ENCODE measurements at places on chromosomes 2 and 18. TPM values are rescaled to one million over a fixed set of nuclear protein-coding genes. Genes with fewer than 3 reads are reported as not detected.

The ANKRD29 gene
- total RNA-seq: 3.9 TPM

- DNase-seq: no peak
These were observed 818.0 kb upstream of the ACVR2A start for GRCh38 chr2:147026664-147027295.

DNA sequence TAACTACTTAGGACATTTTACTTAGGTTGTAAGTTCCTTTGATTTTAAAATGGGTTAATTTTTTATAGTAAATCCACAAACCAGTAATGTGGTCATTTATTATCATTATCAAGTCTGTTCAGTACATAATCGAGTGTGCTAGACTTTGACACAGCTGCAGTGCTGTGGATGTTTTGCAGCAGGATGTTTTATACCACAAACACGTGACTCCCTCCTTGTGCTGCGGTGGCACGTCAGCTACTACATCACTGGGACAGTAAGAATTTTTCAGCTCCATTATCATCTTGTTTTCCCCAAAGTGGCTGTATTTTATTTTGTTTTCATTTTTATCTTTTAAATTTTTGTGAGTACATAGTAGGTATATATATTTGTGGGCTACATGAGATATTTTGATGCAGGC is 70.0 kb downstream of the ATP9B start:
- no peak for DNase-seq

GRCh38 chr2:216312441-216312840 is 59.8 kb downstream of the MARCHF4 start:
- no peak for DNase-seq

The HSBP1L1 gene
- 7.9 TPM for total RNA-seq

DNA sequence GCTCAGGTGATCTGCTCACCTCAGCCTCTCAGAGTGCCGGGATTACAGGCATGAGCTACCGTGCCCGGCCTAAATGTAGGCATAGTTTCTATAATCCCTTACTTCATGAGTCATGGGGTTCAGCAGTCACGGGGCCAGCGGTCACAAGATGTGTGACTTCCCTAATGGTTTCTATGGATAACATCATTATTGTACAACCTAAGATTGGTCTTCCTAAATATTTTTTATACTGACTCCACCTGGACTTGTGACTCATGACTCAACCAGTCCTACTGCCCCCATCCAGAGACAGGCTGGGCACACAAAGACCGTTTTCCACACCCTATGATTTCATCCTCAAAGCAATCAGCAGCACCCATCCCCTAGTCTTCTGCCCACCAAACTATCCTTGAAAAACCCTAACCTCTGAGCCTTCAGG is 15.9 kb downstream of the FAM210A start:
- no peak for DNase-seq

- no peak for DNase-seq
These were observed 125.9 kb downstream of the GPD2 start for GRCh38 chr2:156562124-156562523.

The PLGLB1 gene
- 3.2 TPM for total RNA-seq

GRCh38 chr2:8168876-8169424 is 512.9 kb upstream of the ID2 start:
- DNase-seq: no peak

The ELOA2 gene
- total RNA-seq: not detected

The IL36RN gene
- not detected for total RNA-seq

- no peak for DNase-seq
These were observed 98.2 kb upstream of the FZD5 start for GRCh38 chr2:207867905-207868304.

- DNase-seq: no peak
These were observed 38.1 kb downstream of the SLC39A10 start for GRCh38 chr2:195695002-195695631.

GRCh38 chr2:30591186-30591585 is 144.1 kb downstream of the LCLAT1 start:
- DNase-seq: no peak

DNA sequence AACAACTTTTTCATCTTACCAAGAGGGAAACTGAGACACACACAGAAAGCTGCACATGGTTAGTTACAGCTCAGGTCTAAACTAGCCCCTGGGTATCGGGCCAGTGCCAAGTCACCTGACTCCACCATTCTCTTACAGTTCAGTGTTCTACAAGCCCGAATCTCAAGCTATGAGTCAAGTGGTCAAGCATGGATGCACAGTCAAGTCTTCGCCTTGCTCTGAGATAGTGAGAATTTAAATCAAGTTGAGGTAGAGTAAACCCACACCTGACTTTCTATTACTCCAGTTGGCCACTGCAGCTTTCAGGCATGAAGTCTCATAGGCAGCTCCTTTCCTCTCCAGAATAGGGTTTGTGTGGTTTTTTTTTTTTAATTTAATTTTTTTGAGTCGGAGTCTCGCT is 34.5 kb upstream of the ARL5A start:
- DNase-seq: no peak

The AOX1 gene
- 1.5 TPM for total RNA-seq

DNA sequence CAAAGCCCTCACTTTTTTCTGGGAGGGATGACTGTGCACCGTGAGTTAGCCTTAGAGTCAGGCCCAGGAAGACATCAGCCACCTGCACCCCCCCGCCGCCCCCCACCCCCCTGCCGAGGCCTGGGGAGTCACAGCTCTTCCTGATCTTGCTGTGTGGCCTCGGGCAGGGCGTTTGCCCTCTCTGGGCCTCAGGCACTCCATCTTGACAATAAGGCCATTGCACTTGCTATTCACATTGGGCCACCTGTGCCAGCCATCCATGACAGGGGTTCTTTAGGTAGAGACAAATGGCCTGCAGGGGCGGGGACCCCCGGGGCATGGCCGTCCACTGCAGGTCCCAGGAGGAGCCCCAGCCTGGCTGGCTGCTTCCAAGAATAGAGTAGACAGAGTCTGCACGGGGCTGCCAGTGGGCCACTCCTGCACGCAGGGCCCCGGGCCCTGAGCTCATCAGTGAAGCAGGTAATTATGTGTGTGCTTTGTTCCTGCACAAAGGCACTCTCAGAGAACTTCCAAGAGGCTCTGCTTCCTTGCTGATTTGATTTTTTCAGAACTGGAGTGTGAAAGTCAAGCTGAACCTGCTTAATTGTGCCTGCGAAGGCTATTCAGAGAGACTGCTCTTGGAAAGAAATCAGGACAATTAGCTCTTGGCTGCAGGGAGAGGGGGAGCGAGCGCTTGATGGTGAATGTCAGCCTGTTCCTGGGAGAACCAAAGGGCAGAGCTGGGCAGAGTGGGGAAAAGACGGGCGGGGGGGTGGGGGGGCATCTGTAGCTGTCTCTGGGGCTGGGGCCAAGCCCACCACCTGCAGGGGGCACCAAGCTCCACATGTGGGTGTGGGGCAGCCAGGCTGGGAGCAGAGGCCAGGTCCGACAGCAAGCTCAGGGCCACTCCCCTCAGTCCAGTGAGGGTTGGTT is 40.3 kb downstream of the RRM2 start:
- DNase-seq: no peak

- no peak for DNase-seq
These were observed 2.6 kb downstream of the SLC14A1 start for GRCh38 chr18:45726603-45727002.

The TRIM43 gene
- total RNA-seq: not detected

The CAPN13 gene
- total RNA-seq: not detected

The ZSWIM2 gene
- not detected for total RNA-seq
